CD4-positive, alpha-beta T cell treated with Interleukin-17A for 4 hours (primary cell): ENCODE measurements at places on chromosomes 1 and 21.
A peak's percentile ranks its signal among the peaks of the same experiment; 100 is the strongest.

DNA sequence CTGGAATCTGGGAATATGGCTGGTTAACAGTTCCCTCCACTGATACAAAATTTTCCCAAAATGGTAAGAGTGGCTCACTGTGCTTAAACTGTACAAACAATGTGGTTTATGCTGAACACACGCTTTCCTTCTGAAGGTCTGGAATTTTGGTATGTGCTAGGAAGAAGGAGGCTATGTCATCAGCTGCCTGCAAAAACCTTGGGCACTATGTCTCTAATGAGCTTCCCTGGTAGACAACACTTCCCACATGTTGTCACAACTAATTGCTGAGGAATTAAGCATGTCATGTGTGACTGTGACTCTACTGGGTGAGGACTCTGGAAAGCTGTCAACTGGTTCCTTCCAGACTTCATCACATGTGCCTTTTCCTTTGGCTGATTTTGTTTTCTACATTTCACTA lies 29.2 kb downstream of the IPP start:
- DNase-seq: no peak

- DNase-seq: no peak
Measured at GRCh38 chr1:171210355-171210754, 25.3 kb downstream of the FMO2 start.

GRCh38 chr1:102872526-102872925 lies 235.8 kb downstream of the COL11A1 start:
- DNase-seq: no peak

DNA sequence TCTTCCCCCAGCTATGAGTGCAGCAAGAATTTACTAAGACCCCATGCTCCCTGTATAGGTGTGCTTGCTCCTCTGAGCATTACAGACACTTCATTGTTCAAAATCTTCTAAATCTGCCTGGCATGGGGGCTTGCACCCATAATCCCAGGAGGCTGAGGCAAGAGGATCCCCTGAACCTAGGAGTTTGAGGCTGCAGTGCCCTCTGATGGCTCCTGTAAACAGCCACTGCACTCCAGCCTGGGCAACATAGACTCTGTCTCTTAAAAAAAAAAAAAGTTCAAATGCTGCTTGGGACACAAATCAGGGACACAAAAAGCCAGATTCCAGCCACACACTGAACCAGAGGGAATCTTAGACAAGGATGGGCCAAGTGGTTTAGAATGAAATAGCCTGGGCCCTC lies 3.4 kb upstream of the ACOT7 start:
- no peak for DNase-seq

DNA sequence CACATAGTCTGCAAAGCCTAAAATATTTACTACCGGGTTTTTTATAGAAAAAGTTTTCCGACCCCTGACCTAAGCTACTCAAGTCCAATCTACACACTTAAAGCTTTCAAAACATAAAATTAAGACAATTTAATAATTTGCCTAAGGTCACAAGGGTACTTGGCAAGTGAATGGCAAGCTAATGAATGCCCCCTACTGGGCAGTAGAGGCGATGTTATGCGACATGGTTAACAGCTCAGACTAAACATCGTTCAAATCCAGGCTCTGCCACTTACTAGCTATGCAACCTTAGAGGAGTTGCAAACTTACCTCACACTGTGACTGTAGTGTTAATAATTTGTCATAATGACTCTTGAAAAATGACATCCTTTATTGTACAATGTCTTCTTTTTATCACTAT lies 317.2 kb upstream of the NFIA start:
- DNase-seq: no peak

- peak; percentile 88 for DNase-seq
Measured at GRCh38 chr1:153568367-153569099, 2.9 kb upstream of the S100A2 start.
